LHCN-M2 (cell line): ENCODE measurements at places on chromosomes 7 and 10. TPM values are rescaled to one million over a fixed set of nuclear protein-coding genes. Genes with fewer than 3 reads are reported as not detected.

SLC16A9 gene
- total RNA-seq: 0.80 and 0.90 TPM in 2 replicates

LIPA gene
- total RNA-seq: 53.5 and 55.6 TPM in 2 replicates

ASIC3 gene
- 0.19 and 2.2 TPM in 2 replicates for total RNA-seq

PTPRZ1 gene
- total RNA-seq: not detected in 2 replicates

RAB11FIP2 gene
- total RNA-seq: 13.2 and 13.7 TPM in 2 replicates

FAM25G gene
- total RNA-seq: not detected in 2 replicates

CDNF gene
- total RNA-seq: 0.96 and 1.1 TPM in 2 replicates

NPC1L1 gene
- total RNA-seq: not detected in 2 replicates

SUN3 gene
- total RNA-seq: not detected in 2 replicates

PDAP1 gene
- total RNA-seq: 233 and 265 TPM in 2 replicates

ZNF746 gene
- 27.6 and 29.6 TPM in 2 replicates for total RNA-seq

KCNIP2 gene
- 0.17 and 0.26 TPM in 2 replicates for total RNA-seq

IFRD1 gene
- 42.1 and 48.7 TPM in 2 replicates for total RNA-seq

ARL5B gene
- total RNA-seq: 8.7 and 10.3 TPM in 2 replicates

GPRIN2 gene
- total RNA-seq: not detected in 2 replicates

PON1 gene
- total RNA-seq: 0.75 TPM in 1 of 2 replicates, not detected in the other

DENND2A gene
- total RNA-seq: not detected in 2 replicates

SEMA3A gene
- total RNA-seq: 11.8 and 14.7 TPM in 2 replicates

CHST3 gene
- total RNA-seq: 32.9 and 40.6 TPM in 2 replicates

BLNK gene
- not detected in 2 replicates for total RNA-seq

CDK14 gene
- 23.4 and 23.6 TPM in 2 replicates for total RNA-seq

DHX32 gene
- total RNA-seq: 37.4 and 38.7 TPM in 2 replicates

LRRD1 gene
- 0.06 TPM in 1 of 2 replicates, not detected in the other for total RNA-seq

STEAP1 gene
- 33.7 and 41.3 TPM in 2 replicates for total RNA-seq

MRLN gene
- total RNA-seq: not detected in 2 replicates

LIPK gene
- total RNA-seq: 0.17 TPM in 1 of 2 replicates, not detected in the other

ERVW-1 gene
- not detected in 2 replicates for total RNA-seq

TMEM176A gene
- not detected in 2 replicates for total RNA-seq

WAC gene
- total RNA-seq: 56.5 and 64.7 TPM in 2 replicates

OR2A5 gene
- total RNA-seq: not detected in 2 replicates

OPN1SW gene
- total RNA-seq: 1.7 and 2.1 TPM in 2 replicates

ACTL6B gene
- total RNA-seq: not detected in 2 replicates

ADAMTS14 gene
- total RNA-seq: 2.4 and 2.7 TPM in 2 replicates
